Lower leg skin (tissue), 4 donors: ENCODE measurements at places on chromosomes 2 and 18. TPM values are rescaled to one million over a fixed set of nuclear protein-coding genes. Genes with fewer than 3 reads are reported as not detected.

Gene HAAO
- total RNA-seq: 1.7 TPM

Gene NEU4
- total RNA-seq: not detected

Gene ABCG5
- total RNA-seq: not detected

Gene INHBB
- 47.9 TPM for total RNA-seq

Gene CHCHD5
- 25.7 TPM for total RNA-seq
